ENCODE measurements at places on chromosomes 6 and 20.
A peak's percentile ranks its signal among the peaks of the same experiment; 100 is the strongest.

GRCh38 chr6:45920819-45921511, 94.7 kb downstream of the CLIC5 start:
- no peak for DNase-seq

DNA sequence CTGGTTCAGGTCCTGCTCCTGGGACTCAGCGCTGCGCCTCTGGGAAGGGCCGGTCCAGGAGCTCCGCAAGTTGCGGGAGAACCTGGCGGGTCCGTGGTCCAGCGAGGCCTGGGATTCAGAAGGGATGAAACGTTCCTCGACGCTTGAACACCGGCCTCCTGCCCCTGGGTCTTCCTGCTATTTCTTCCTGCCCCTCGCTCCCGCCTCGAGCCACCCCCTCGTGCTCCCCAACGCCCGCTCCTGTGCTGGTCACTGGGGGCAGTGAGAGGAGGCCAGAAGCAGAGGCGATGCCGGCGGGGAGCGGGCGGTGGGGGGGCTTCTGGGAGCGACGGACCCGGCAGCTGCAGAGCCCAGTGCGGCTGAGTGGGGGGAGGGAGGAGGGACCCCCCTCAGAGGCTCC, 20.8 kb upstream of the KIF25 start:
- no peak for DNase-seq

- DNase-seq = peak; percentile 29
Observed at GRCh38 chr6:153073841-153074240, 57.2 kb downstream of the RGS17 start.

DNA sequence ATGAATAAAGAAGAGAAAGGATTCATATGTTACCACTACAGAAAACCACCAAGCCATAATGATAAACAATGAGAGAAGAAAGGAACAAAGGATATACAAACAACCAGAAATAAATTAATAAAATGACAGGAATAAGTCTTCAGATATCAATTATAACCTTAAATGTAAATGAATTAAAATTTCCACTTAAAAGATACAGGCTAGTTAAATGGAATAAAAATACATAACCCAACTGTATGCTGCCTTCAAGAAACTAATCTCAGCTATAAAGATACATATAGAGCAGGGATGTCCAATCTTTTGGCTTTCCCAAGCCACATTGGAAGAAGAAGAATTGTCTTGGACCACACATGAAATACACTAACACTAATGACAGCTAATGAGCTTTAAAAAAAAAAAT, 135.9 kb upstream of the GJE1 start:
- DNase-seq = no peak

DNA sequence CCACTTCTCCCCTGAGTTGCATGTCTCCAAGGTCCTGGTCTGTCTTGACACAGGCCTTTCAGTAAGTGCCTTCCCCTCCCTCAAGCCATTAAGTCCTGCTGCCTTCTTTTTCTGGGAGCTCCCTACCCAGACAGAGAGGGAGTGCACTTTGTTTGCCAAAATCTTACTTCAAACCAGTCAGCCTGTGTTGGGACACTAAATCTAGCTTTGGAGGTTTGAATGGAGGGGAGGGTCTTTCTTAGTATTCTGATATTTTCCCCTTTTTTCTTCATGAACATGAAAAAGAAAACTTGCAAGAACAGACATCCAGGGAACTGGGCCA, 170.7 kb upstream of the PMEPA1 start:
- DNase-seq = no peak

DNA sequence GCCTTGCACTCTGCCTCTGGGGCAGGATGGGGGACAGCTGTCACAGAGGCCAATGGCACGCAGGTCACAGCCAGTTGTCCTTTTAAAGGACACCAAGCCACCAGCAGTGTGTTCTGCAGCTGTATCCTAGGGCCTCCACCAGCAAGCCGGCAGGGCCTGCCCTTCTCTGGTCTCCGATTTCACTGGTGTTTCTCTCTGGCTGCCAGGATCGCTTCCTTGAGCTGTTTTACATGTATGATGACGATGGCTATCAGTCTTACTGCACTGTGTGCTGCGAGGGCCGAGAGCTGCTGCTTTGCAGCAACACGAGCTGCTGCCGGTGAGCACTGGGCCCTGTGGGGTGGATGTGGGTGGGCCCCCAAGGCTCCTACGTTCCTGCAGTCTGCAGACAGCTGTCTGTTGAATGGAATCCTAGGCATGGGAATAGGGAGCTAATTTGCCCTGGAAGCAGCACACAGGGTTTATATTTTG, 22.7 kb upstream of the MAPRE1 start:
- DNase-seq = no peak

DNA sequence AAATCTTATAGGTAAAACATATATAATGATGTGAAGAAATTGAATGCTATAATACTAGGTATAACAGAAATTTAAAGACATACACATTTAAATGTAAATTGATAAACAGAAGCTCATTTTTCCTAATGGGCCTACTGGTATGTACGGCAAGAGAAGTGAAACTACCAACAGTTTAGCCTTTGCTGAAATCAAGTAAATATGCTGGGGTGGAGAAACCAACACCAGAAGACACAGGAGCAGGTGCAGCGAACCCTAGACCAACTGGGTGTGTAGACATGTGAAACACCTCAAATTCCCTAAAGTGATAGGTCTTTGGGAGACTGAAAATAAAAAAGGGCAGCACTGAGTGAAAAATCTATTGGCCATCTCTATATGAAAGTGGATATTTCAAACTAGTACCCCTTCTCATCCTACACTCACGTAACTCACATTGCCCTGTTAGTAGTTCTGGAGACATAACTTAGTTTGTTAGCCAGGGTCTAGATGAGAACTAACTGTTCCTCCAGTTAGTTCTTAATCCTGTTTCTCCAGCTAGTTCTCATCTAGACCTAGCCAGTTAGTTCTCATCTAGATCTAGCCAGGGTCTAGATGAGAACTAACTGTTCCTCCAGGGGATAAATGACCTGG, 53.1 kb downstream of the SLC35D3 start:
- no peak for DNase-seq

GRCh38 chr6:43796903-43797890, 27.2 kb downstream of the VEGFA start:
- DNase-seq = peak; percentile 59

DNA sequence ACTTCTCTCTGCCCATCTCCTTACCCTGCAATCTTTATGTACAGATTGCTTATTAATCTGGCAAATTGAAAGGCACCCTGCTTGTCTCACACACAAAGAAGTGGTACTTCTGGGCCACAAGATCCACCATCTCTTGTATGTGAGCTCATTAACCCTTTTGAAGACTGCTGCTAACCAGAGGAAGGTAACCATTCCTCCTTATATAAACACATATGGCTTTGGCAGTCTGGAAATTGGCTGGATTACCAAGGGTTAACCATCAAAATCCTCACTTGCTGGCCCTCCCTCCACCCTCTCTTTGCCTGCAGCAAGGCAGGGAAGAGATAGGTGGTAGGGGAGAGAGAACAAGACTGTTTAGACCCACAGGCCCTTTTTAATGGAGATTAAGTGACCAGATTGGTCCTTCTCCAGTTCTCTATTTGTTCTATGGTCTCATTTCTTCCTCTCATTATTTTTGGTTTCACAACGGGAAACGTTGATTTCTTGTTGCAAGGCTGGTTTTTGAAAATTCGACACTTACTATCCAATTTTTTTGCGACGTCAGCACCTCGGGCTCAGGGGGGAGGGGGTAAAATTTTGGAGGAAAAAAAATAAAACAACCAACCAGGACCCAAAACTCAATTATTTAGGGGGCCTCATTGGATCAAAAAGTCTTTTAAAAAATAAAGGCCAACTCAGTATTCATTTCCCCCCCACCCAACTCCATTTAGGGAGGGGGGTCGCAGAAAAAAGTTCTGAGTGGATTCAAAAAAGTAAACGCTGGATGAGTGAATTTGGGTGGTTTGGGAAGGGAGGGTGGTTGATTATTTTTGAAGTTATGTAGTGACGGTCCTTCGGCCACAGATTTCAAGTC, 859 bp downstream of the PPP1R10 start:
- peak; percentile 53 for DNase-seq

GRCh38 chr20:64069614-64070243, 6.7 kb downstream of the TCEA2 start:
- DNase-seq = peak; percentile 63

DNA sequence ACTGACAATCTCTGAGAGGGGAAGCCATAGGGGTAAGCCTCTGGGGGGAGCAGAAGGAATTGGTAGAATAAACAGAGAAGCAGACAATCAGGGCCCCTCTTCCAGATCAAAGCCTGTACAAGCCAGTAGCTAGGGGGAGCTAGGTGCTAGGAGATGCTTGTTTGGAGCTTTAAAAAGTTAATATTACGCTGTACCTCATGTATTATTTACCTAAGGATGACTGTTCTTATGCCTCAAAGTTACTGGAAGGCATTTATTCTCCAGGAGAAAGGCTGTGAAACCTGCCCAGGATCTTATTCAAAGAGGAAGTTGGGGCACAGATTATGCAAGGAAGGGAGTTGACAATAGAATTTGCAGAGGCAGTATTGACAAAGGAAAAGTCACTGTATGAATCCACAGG, 111.8 kb upstream of the SLC35F1 start:
- DNase-seq = no peak
